ENCODE measurements at places on chromosomes 5 and 9.

- DNase-seq, result no peak
These were observed 502.8 kb downstream of the LRRC70 start for GRCh38 chr5:63081402-63081801.

DNA sequence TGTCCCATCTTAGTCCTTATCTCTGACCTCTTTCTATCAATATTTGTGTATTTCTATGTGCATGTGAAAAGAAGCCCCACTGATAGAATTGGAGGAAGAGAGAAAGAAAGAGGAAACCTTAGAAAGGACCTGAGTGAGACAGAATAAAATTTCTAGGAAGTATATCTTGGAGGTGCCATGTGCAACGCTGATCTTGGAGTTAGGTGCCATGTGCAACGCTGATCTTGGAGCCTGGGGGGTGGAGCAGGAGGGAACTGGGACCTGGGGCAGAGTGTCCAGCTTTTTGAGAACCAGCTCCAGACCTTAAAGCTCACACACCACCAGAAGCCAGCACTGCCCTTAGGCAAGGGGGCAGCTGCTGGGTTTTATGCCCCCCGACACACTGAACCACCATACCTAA is 89.4 kb downstream of the SHC3 start:
- DNase-seq, result no peak

DNA sequence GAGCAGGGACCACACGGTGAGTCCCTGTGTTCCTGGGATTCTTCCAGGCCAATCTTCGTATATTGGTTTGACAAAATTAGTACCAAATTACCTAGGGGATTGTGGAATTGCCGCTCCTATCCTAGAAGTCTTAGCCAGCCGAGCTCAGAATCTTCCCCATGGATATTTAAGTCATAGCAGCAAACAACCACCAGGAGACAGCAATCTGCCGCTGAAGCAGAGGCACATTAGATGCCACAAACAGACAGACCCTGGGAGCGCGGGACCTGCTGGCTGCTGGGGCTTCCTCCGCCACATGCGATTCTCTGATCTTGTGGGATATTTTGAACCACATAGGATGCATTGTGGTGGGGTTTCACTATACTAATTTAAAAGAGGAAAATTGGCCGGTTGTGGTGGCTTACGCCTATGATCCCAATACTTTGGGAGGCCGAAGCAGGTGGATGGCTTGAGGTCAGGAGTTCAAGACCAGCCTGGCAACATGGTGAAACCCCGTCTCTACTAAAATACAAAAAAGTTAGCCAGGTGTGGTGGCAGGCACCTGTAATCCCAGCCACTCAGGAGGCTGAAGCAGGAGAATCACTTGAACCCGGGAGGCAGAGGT is 31.7 kb upstream of the ZBTB43 start:
- no peak for DNase-seq

DNA sequence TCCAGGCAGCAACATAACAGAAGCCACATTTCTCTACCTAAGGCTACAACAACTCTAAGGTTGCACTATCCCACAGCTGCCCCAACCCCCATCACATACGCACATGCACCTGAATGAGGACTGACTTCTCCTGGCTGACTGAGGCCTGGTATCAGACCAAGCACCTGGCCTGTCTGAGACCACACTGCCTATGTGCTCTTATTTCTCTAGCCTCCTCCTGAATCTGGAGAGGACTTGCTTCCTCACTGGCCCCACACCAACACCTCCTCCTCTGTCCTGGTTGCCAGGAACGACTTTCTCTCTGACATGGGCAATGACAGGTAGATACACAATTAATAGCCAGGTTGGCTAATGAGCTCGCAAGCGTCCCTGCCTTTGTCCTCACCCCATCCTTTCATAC is 14.9 kb upstream of the VDAC1 start:
- DNase-seq, result no peak

DNA sequence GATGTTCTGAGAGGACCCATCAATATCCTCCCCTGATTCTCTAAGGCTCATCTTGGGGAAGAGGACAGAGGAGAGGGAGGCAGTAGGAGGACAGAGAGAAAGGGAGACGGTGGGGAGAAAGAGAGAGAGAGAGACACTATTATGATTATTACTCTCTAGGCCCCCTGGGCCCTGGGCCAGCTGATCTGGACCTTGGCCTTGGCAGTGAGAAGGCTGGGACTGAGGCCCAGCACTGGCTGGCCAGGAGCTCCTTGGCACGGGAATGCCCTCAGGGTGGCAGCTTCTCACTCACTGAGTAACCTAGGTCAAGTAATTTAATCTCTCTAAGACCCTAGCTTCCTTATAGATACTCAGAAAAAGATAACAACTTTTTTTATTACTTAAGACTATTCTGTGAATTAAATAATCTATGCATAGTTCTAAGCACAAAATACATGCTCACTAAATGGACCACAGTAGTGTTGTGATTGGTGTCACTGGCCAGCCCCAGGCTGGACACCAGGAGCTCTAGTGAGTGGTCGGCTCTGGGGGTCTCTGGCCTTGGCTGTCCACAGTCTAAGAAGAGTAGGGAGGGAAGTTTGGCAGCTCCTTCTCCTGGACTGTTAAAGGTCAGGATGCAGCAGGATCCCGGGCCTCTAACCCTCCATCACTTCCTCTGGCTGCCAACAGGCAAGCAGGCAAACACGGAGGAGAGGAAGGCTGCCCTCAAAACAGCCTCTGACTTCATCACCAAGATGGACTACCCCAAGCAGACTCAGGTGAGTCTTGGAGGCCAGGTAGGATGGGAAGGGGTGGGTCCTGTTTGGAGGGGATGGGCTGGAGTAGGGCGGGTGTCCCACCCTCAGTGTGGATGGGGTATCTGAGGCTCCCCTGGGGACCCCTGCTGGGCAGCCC is 50.0 kb downstream of the GSN start:
- no peak for DNase-seq

GRCh38 chr5:149559706-149560105 is 8.5 kb upstream of the CSNK1A1 start:
- no peak for DNase-seq

DNA sequence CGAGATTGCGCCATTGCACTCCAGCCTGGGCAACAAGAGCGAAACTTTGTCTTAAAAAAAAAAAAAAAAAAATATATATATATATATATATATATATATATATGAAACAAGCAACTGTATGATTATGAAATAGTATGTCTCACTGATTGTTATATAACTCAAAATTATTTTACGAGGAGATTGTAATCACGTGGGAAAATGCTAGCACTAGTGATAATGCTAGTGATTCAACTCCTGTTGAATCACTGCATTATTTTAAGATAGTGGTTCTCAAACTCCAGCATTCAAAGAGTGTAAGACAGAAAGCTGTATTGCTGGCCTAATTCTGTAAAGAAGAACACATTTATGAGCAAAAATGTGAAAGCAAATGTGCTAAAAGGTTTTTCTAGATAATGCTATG is 12.4 kb upstream of the PTPN3 start:
- no peak for DNase-seq

DNA sequence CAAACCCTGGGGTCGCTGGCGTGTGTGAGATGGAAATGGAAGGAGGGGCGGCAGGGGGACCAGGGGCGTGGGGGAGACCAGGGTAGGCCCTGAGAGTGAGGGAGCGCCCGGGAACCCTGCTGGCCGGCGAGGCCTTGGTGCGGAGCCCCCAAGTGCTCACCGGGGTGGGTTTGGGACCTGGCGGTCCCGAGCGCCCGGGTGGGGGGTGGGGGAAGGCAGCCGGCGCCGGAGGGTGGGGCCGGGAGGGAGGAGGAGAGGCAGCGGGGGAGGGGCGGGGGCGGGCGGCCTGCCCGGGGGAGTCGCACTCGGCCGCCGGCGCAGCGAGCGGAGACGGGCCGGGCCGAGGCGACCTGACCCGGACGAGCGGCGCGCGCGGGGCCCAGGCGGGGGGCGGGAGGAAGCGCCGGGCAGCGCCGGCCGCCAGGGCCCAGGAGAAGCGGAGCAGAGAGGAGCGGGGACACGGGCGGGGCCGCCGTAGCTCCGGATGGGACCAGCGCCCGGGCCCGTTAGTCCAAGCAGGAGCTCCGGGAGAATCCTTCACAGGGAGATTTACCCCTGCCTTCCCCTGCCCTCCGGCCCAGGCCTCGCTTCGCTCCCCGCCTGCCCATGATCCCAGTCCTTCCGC is at the start of gene NPR2:
NPR2 (plus strand) TSS at position 295 of the 625 bp plus-strand sequence. CDS start 818 bp downstream, outside the sequence.
- DNase-seq, result no peak

DNA sequence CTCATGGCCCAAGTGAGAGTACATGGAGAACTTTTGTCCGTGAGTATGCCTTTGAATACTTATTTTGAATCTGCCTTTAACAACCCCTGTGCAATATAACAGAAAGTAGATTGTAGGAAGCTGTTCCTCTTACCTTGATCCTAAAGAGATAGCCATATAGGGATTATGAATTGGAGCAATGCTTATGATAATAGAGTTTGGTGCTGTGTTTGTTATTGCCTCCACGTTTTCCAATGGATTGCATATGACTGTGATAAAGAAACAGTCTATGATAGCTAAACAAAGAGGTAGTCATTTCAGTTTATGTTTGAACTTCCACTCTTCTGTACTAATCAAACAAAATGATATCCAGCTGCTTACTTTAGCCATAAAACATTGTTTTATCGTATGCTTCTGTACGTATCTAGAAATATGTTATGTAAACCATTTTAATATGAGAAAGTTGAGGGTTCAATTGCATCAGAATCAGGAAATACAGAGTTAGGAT is 199.6 kb upstream of the RGMB start:
- DNase-seq, result no peak

GRCh38 chr5:176916337-176916736 is 17.2 kb upstream of the HK3 start:
- DNase-seq, result no peak

All from effector memory CD4-positive, alpha-beta T cell (primary cell).